MV-4-11 (cell line): ENCODE measurements at places on chromosomes 1 and 21.
A peak's percentile ranks its signal among the peaks of the same experiment; 100 is the strongest.

DNA sequence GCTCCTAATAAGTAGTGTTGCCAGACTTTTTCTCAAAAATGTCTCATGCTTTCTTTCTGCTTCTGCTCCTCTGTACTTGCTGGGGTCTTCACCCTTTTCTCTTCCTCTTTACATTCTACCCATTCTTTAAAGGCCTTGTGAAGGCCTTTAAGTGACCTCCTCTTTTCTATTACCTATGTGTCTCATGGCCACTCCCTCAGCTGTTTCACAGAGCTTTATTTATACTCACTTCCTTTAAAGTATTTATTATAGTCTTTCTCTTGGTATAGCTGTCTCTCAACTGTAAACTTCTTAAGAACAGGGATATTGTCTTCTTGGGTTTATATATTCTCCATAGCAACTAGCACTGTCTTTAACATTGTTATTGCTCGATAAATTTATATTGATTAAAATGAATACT lies 792 bp downstream of the GOLPH3L start:
- peak; percentile 17 for DNase-seq

DNA sequence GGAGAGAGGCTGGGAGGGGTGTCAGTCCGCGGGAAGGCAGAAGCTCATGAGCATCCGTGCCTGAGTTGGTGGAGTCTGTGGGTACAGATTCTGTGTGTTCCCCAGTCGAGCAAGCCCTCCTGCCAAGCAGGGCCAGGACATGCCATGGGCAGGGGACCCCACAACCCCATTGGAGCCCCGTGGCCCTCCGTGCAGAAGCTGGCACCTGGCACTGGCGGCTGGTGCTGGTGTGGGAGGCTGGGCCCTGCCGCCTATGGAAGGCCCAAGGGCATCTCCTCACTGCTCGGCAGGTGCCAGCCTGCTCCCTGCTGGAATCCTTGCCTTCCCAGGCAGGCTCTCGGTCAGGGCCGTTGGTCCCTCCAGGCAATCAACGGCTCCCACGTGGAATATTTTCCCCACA lies 73.7 kb downstream of the UBE2T start:
- no peak for DNase-seq

DNA sequence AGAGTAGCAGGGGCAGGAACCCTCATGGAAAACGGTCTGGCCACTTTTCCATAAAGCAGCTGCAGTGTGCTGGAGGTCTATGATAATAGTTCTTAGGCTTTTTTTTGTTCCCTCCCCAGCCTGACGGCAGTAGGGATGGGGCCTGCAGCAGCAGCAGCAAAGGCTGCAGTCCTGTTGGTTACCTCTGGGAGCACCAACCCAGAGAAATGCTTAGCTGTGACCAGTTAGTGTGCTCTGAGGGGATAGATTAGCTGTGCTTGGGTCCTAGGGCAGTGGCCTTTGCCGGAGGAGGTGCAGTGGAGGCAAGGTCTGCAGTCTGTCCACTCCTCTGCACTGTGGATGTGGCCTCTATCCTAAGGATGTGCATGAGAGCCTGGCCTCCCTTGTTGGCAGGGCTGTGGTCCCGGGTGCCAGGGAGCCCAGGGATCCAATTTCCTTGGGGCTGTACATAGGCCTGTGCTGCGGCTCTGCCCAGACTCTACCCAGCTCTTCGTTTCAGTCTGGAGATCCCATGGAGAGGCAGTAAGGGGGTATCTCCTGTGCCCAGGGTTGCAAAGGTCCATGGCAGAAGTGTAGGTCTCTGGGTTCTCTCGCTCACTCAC lies 322.7 kb downstream of the PTBP2 start:
- DNase-seq, result no peak

- DNase-seq, result no peak
Observed at GRCh38 chr1:56378341-56379070, 200.9 kb downstream of the PLPP3 start.

- no peak for DNase-seq
Observed at GRCh38 chr1:178075333-178075732, 18.6 kb upstream of the RASAL2 start.

DNA sequence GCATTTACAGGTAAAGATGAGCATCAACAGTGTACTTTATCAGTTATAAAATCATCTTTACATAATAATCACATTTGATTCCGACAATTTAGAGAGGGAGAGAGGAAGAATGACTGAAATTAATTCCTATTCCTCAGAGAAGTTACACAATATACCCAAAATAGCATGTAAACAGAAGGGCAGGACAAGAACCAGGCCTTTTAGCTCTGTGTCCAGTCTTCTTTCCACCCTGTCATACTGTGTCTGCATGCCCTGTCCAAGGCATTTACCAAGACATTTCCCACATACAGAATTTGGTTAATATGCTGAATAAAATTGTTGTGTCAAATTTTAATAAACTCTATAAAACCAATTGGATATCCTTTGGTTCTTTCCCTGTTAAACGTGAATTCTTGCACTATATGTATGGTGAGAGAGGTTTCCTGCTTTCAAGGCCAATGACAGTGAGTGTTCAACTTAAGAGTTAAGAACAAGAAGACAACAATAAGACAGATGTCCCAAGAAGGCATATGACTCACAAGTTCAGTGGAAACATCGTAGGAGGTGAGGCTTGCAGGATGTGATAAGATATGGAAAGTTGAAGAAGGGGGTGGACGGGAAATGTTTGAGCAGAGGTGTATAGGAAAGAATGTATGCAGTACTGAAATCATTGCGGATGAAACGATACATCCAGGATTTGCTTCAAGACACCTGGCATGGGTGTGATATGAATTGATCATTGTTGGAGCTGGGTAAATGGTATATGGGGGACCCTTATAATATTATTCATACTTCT lies 20.8 kb downstream of the LRRC8B start:
- peak; percentile 47 for DNase-seq

DNA sequence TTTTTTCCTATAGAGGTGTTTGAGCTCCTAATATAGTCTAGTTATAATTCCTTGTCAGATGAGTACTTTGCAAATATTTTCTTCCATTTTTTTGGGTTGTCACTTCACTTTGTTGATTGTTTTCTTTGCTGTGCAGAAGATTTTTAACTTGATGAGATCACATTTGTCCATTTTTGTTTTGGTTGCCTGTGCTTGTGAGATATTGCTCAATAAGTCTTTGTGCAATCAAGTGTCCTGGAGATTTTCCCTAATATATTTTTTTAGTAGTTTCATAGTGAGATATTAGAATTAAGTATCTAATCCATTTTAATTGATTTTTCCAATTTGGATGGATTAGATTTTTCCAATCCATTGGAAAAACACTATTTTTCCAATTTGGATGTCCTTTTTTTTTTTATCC lies 1395.5 kb downstream of the PLA2G4A start:
- no peak for DNase-seq

- no peak for DNase-seq
Observed at GRCh38 chr1:112929979-112930378, 26.0 kb downstream of the SLC16A1 start.

- DNase-seq, result no peak
Observed at GRCh38 chr1:24857507-24858133, 72.5 kb downstream of the RUNX3 start.

DNA sequence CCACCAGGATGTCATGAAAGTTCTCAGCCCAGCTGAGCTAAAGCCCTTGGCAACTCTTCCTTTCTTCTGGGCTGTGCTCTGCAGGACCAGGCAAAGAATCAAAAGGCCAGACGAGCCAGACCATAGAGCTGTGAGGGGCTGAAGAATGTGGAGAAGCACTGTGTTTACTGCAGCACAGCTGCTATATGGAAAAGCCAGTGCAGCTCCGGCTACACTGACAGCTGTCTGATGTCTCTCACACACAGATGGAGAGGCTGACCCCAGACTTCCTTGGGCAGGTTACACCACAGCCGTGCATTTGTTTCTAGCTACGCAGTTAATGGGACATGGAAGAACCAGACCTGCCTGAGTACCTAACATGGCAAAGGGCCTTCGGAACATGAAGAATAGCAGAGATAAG lies 40.3 kb downstream of the CD247 start:
- no peak for DNase-seq

DNA sequence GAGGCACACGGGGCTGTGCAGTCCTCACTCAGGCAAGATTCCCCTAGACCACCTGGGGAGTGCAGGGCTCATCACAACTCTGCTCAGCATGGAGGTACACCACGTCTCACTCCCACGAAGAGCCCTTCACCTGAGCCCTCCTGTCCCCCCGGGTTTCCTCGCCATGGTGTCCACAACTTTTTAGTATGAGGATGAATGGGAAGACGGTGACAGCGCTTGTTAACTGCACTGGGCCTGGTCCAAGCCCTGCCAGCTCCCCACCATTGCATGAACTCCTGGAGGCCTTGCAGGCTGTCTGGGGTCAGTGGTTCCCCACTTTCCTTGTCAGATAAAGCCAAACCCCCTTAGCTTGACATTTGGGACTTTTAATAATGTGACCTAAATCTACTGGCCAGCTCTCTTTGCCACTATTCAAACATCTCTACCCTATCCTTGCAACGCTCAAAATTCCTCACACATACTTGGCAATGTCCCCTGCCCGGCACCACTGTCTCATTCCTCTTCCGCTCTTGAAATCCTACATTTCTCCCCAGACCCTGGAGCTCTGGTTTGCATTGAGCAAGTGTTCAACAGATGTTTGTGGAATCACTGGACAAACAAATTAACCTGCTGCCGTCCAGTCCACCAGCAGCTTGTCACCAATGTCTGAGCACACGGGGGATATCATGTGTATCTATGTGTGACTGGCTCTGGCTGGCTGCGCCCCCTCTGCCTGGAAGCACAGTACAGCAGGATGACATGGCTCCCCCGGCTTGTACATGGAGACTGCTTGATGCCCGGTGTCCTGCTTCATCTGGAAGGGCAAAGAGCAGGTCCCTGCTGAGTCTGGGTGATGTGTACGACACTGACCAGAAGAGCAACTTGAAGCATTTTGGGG lies 11.2 kb downstream of the TMEM9 start:
- DNase-seq, result no peak

DNA sequence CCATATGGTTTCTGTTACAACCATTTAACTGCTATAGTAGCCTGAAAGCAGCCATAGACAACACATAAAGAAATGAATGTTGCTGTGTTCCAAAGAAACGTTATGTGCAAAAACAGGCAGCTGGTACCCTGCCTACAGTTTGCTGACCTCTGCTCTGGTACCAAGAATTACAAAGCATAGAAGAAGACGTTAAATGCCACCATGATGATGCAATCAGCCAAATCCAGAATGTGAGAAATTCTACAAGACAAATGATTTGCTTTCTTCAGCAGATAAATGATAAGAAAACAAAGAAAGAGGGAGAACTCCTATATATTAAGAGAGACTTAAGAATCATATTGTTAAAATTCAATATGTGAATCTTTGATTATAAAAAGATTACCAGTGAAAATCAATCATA lies 97.8 kb upstream of the PDE4B start:
- peak; percentile 50 for DNase-seq

DNA sequence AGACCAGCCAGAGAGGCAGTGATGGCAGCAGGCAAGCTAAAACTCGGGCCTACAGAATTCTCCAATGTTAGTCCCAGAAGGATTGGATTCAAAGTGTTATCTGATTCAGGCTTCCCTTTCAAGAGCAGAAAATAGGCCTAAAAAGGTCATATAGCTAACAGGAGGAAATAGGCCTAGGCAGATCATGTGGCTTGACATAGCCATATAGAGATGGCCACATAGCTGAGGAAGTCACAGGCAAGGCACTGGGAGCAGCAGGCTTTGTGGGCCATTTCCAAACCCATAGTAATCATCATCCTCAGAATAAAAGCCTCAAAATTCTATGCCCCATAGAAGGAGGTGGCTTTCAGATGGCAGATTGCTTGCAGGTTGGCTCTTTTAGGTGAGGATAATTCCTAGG lies 29.0 kb upstream of the LMO4 start:
- peak; percentile 23 for DNase-seq

GRCh38 chr1:173410794-173411236 lies 66.3 kb upstream of the PRDX6 start:
- no peak for DNase-seq

- no peak for DNase-seq
Observed at GRCh38 chr1:94621802-94622201, 80.2 kb upstream of the F3 start.

- no peak for DNase-seq
Observed at GRCh38 chr1:246534114-246534513, 27.0 kb upstream of the SMYD3 start.

DNA sequence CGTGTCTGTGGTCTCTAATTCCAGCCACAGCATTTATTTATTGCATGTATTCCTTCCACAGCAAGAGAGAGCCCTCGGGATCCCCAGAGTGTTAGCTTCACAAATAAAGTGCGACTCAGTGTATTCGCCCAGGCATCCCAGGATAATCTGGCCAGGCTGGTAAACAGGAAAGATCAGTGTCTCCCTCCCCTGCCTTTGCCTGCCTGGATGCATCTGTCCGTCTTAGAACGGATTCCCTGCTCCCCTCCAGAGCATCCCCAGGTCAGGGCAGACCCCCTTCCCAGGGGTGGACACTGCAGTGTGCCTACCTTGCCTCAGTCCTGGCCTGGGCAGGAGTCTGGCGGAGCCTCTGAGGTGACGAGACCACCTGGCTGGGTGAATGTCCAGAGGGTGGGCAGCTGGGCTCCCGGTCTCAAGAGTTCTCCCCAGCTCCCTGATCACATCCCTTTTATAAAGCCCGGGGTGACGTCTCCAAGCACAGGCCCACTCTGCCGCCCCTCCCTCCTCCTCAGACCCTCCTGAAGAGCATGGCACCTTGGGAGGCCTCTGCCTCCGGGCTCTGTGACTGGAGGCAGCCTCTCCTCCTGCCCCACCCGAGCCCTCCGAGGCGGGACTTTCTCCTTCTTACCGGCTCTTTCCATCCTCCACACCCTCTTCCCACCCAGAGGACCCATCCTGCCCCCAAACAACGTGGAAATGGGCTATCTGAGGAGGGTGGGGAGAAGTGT lies at the start of gene KISS1:
KISS1 (minus strand) TSS at position 424 of the 728 bp plus-strand sequence. CDS start 3,615 bp downstream, outside the sequence.
- DNase-seq, result no peak

DNA sequence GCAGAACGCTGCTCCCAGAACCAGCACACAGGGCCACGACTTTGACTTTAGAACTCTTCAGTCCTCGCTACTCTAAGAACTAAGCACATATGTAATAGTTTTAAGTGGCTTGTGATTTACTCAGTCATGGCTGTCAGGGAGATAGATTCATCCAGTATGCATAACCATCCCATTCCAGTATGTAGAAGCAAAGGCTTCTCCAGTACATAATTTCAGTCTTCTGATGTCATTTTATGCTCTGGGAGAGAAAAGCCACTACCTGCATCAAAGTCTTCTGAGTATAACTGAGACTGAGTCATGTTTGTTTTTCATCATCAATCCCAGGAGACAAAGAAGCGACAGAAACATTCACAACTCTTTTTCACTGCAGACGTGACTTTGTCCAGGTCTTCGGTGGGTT lies 885.7 kb downstream of the PLA2G4A start:
- no peak for DNase-seq

GRCh38 chr1:105872817-105873216 lies 1183.7 kb upstream of the PRMT6 start:
- no peak for DNase-seq

- no peak for DNase-seq
Observed at GRCh38 chr1:229167318-229167717, 103.6 kb upstream of the RAB4A start.

DNA sequence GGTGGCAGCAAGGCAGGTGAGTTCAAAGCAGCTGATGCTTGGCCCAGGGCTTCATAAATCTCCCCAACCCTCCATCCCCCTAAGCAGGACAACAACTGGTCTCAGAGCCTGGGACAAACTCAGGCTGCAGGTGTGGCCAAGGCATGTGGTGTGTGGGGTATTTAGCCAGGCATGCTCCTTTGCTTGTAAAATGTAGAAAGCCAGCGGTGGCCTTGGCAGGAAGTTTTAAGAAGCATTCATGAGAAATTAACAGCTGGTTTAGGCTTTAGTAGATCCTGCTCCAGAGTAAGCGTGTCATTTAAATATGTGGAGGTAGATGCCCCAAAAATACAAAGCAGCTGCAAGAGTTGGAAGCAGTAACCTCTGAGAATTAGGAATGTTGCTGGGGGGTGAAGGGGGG lies 44.8 kb downstream of the NTPCR start:
- no peak for DNase-seq

GRCh38 chr1:153392822-153393221 lies 1.9 kb upstream of the S100A8 start:
- no peak for DNase-seq
